Stimulated activated naive CD4-positive, alpha-beta T cell treated with Interleukin-2 at 50 U/mL for 16 hours (primary cell): ENCODE measurements at places on chromosomes 6 and 20.

DNA sequence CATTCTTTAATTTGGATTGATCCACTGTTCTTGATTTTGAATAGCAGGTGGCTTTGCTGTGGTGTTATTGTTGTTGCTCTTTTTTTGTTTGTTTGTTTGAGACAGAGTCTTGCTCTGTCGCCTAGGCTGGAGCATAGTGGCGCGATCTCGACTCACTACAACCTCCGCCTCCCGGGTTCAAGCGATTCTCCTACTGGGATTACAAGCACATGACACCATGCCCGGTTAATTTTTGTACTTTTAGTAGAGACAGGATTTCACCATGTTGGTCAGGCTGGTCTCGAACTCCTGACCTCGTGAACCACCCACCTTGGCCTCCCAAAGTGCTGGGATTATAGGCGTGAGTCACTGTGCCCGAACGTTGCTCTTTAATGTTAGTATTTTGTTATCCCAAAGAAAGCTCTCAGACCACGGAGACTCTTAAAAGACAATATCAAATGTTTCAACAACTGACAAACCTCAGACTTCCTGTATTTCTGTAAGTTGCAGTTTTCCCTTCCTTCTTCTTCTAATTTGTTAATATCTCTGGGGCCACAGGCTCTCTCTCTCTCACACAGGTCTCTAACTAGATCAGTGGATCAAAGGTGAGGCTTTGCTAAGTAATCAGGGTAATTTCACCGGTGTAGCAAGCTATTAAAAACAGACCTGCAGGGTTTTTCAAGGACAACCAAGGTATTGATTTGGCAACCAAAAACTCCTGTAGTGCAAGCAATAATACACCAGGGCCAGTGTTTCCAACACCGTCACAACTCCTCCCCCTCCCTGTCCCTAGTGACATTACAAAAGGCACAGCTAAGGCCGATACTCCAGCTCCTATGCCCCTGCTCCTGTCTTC lies 48.8 kb upstream of the ZNF217 start:
- no peak for DNase-seq

DNA sequence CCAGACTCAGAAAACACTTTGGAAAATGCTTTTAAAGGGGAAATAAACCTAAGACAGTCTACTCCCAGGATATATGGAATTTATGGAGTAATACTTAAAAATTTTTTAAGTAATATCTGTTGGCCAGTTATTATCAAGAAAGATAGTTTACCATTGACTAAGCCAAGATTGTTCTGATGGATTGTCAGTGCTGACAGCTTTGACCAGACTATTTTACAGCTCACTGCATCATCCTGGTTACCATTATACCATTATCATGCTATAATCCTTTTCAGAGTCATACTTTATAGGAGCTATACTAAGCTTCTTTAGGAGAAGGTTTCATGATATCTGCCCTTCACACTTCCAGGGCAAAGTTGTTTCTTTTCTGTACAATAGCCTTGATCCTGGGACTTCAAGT lies 16.5 kb downstream of the GTF2H5 start:
- DNase-seq: no peak

DNA sequence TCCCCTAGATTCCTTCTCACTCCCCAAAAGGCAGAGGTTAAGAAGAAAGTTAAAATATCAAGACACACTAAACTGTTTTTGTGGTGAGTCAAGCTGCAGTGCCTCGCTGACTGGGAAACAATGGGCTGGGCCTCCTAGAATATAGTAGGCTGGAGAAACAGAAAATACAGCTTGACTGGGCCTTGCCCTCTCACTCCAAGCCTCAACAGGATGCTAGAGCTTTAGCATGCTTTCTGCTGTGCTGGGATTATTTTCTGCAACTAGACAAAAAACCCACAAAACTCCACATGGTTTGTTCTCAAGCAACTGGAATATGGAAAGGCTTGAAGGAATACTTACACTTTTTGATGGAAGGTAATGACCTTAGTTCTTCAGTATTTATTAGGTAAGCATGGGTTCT lies 27.9 kb downstream of the FOXO3 start:
- no peak for DNase-seq

DNA sequence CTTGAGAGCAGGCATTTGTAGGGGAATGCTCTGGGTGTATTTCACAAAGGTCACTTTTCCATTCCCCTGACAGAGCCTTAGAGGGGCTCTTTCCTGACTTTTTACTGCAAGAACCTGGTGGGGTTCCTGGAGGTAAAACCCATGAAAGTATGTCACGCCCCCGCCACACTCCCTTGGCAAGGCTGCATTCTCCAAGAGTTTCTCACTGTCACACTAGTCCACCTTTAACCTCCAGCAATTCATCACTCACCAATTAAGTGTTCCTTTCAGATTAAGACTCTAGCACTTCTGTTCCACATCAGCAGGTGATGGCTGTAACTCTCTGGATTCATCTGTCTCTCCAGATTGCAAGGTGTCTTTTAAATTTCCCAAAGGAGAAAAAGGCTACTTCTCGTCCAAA lies 32.7 kb upstream of the NKX2-4 start:
- DNase-seq: no peak

DNA sequence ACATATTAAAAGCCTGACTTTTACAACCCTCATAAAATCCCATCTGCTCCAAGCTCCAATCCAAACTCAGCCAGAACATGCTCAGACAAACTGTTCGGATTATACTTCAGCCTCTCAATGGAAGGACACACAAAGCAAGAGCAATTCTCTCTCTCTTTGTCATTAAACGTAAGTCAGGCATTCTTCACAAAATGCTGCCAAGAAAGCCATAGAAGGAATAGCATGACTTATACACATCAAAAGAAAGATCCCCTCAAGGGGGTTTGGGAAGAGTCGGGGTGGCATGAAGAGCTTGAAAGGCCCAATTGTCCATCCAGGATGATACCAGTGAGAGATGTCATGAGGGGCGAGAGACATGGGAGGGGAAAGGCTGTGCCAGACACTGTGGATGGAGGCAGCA lies 268.9 kb downstream of the PREX1 start:
- DNase-seq: no peak

- no peak for DNase-seq
Measured at GRCh38 chr6:111243095-111243494, 155.8 kb downstream of the SLC16A10 start.

DNA sequence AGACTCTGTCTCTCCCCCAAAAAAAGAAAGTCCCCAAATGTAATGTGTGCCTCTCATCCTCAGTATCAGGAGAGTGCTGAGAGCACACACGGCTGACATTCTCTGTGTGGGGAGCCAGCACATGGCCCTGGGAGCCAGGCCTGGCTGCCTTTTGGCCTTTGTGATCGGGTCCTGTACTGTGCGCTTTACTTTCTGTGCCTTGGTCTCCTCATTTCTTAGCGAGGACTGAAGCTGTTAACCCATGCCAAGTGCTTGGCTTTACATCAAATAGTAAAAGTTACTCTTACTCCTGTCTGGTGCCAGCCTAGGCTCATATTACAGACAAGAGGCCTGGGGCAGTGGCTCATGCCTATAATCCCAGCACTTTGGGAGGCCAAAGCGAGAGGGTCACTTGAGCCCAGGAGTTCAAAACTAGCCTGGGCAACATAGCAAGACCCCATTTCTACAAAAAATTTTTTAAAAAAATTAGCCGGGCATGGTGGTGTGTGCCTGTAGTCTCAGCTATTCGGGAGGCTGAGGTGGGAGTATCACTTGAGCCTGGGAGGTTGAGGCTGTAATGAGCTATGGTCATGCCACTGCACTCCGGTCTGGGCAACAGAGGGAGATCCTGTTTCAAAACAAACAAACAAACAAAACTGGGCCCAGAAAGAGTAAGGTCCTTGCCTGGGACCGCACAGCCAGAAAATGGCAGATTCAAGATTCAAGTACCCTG lies 50.3 kb downstream of the SNAI1 start:
- no peak for DNase-seq

DNA sequence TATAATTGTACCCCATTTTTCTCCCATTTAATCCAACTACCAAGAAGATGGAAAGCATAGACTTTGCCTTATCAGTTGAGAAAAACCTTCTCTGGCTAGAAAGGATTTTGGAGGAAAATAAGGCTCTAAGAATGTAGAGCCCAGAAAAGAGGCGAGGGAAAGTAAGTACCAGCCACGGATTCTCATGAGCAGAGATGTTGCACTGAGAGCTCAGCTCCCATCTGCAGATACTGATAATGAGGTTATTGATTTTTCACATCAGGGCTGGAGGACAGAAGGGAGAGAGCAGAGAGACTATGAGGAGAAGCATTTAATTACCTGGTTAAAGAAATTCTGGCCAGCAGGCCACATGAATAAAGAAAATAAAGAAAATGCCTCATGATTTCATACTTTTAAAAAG lies 104.4 kb upstream of the FAM184A start:
- no peak for DNase-seq

DNA sequence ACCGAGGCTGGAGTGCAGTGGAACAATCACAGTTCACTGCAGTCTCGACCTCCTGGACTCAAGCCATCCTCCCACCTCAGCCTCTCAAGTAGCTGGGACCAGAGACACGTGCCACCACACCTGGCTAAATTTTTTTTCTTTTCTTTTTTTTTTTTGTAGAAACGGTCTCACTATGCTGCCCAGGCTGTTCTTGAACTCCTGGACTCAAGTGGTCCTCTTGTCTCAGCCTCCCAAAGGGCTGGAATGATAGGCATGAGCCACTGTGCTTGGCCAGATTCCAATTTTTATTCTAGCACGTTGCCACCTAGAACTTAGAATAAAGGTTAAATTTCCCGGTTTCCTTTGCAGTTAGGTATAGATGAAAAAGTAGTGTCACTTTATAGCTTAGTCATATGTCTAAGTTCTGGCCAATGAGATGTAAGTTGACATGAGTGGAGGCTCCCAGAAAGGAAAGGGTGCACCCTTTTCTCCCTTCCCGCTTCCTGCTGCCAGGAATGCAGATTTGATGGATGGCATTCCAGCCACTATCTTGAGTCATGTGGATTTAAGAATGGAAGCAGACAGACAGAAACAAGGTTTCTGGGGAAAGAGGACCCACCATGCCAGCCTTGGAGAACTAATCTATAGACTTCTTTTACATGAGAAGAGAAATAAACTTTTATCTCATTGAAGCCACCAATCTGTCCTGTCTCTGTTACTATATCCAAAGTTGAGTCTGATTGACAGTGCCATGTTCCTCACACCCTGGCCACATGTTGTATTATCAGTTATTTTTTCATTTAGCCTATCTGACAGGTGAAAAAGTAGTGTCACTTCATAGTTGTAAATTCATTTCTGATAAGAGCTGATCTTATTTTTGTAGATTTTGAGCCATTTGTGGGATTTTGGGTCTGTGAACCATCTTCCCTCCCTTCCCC lies 60.6 kb upstream of the NCOA3 start:
- DNase-seq: no peak

DNA sequence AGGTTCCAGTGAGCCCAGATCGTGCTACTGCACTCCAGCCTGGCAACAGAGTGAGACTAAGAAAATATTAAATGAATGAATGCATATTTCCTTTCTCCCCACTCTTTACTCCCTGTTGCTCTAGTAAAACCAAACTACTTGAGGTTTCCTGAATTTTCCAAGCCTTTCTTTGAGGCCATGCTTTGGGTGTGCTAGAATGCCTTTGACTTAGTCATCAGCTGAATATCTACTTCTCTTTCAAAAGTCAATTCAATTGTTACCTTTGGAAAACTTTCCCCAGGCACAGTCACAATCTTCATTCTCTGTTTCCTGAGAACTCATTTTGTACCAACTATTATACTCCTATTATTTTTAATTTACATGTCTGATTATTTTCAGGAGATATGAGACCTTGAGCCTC lies 27.5 kb upstream of the CEP85L start:
- no peak for DNase-seq

DNA sequence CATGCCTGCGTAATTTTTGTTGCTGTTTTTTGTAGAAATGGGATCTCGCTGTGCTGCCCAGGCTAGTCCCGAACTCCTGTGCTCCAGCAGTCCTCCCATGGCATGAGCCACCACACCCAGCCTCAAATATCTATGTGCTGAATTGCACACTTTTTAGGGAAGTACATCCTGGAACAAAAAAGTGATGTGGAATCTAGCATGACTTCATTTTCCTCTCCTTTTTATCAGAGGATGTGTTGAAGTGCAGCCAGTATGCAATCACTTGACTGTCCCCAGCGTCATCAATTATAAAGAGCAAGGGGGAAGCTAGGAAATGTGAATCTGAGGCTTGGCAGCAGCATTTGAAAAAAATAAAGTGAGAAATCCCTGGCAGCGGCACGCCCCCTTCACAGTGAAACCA lies 6.4 kb upstream of the EXOC2 start:
- DNase-seq: no peak

DNA sequence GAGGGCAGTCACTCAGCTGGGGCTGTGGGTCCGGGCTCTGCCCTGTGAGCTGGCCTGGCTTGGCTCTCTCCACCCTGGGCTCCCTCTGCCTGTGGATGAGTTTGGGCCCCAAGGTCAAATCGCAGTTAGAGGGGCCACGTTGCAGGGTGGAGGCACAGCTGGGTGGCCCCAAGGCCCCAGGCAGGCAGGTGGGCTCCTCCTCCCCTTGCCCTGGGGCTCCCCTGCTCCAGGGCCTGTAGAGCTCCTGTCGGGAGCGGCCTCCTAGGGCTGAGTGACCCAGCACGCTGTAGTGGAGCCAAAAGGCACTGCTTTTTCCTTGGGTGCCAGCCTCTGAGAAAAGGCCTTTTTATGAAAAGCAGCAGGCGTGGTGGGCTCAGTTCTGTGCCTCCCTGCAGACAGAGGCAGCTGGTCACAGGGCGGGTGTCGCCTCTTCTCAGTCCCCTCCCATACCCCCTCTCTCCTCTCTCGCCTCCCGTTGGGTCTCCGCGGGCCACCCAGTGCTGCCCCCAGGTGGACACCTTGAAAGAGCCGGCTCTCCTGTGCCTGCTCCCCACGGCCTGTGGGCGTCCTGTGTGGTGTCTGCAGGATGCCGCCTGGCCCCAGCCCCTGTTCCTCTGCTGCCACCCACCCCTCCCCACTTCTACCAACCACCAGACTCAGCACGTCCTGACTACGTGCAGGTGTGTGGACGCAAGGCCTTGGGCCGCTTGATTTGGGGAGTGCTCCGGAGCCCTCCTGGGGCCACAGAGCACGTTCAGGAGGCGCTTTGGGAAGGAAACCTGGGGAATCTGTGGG lies 13.2 kb downstream of the SS18L1 start:
- peak; percentile 63 for DNase-seq

GRCh38 chr6:161044335-161044734 lies 52.8 kb downstream of the MAP3K4 start:
- DNase-seq: no peak
